ENCODE measurements at places on chromosomes 7 and 10.

GRCh38 chr10:8817299-8817698 is 762.8 kb downstream of the GATA3 start:
- no peak for DNase-seq

GRCh38 chr10:50615658-50616057 is 8.1 kb downstream of the SGMS1 start:
- DNase-seq: no peak

DNA sequence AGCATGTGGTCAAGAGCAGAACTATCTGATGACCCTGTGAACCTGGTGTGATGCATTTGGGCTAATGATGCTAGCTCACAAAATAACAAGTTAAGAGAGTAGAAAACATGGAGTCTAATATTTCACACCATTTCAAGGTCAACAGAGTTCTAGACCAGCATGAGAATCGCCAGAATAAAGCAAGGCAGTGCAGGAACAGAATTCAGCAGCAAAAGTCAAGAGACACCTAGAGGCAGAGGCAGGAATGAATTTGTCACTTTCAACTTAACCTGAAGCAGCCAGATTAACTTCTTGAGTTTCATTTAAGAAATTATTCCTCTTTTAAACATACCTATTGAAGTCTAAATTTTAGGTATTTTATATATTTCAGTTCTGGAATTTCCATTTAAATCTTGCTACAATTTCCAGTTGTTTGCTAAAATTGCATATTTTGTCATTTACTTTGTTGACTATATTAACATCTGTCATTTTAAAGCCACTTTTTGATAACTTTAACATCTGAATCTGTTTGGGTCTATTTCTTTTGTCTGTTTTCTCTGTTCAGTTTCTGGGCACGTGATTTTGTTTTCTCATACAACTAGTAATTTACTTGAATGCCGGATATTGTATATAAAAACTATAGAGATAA is 44.2 kb upstream of the PRSS58 start:
- DNase-seq: no peak

- no peak for DNase-seq
Measured at GRCh38 chr7:17005271-17005670, 123.5 kb upstream of the AGR3 start.

DNA sequence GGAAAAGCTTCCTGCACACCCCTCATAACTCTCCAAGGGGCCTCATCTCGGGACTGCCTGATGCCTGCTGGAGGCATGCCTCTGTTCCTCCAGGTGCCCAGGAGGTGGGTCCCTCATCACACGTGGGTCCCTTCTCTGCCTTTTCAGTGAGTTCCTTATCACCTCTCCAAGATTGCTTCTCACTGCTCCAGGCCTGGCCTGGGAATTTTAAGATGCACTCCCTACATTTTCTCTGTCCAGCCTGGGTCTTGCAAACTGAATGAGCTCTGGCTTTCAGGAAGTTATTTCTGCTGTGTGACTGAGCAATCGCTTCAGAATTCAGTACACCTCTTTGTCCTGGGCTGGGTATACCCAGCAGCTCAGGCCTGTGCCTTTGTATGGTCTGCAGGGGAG is 43.8 kb downstream of the LRRC18 start:
- no peak for DNase-seq

- peak; percentile 53 for DNase-seq
Measured at GRCh38 chr7:47329320-47329926, 252.5 kb downstream of the TNS3 start.

DNA sequence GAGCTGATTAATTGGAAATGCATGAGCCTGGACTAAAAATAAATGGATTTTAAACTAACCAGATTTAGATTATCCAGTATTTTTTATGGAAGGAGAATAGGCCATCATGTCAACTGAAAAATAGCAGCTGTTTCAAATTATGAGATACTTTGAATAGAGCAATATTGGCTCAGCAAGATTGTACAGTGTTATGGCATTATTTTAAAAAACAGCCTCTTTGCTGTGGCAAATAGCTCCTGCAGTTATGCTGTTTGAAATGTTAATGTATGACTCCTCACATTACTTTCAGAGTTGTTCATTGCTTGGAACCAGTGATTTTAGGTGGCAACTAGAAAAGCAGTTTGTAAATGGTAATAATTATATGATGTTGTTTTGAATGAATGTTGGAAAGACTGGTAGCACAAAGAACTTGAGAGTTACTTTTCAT is 244.5 kb downstream of the KIAA1217 start:
- DNase-seq: no peak

DNA sequence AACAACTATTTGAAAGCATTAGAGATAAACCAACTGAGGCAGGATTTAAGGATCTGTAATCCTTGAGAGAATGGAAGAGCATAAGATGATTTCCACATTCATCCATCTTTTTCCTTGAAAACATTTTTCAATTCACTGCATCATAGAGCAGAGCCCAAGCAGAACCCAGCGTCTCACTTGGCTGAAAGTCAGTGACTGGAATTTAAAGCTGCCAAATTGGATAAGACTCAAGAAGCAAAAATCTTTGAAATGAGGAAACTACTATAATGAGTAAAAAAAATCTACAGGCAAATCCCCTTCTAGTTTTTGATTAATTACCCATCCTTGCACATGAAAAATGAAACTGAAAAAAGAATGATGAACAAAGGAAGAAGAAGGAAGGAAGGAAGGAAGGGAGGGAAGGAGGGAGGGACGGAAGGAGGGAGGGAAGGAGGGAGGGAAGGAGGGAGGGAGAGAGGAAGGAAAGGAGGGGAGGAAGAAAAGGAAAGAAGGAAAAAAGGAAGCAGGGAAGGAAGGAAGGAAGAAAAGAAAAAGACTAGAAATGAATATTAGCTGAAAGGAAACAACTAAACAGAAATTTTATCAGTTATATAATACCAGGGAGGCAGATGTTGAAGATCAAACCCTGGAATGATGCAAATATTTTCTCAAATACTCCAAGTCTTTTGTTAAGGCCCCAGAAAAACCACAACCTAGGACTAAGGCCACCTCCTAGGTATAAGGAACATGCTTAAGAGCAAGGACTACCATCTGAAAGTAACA is 336.3 kb upstream of the MAGI2 start:
- DNase-seq: no peak

Measured in left hindlimb (tissue), 1 donor.